ENCODE measurements at places on chromosomes 6 and 20.

GRCh38 chr6:125798734-125799508 is 8.2 kb downstream of the NCOA7 start:
- DNase-seq, result no peak

DNA sequence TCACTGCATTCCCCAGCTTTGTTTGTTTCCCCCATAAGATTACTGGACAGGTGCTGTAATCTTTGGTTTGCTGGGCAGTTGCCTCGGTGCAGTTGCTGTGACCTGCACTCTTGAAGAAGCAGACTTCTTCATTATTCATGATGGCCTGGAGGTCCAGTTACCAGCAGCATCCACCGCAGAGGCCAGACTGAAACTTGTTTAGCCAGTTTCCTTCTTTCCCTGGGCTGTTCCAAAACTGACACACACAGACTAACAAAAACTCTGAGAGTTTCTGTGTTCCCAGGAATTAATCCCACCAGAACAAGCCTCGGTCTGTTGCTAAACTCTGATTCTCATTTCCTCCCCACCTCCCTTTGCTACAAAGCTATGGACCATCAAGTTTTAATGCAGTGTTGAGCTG is 144.1 kb downstream of the QRSL1 start:
- DNase-seq, result no peak

GRCh38 chr6:166143011-166143410 is 24.6 kb downstream of the TBXT start:
- no peak for DNase-seq

GRCh38 chr6:46281110-46281509 is 110.3 kb upstream of the ENPP5 start:
- DNase-seq, result no peak

GRCh38 chr6:74578339-74578738 is 627.5 kb downstream of the COL12A1 start:
- no peak for DNase-seq

DNA sequence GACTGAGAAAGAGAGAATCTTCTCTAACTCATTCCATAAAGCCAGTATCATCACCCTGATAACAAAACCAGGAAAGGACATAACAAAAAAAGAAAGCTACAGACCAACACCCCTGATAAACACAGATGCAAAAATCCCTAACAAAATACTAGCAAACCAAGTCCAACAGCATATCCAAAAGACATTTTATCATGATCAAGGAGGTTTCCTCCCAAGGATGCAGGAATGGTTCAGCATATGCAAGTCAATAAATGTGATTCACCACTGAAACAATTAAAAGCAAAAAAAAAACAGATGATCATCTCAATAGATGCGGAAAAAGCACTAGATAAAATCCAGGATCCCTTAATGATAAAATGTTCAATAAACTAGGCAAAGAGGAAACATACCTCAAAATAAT is 24.5 kb upstream of the ALDH8A1 start:
- DNase-seq, result no peak

DNA sequence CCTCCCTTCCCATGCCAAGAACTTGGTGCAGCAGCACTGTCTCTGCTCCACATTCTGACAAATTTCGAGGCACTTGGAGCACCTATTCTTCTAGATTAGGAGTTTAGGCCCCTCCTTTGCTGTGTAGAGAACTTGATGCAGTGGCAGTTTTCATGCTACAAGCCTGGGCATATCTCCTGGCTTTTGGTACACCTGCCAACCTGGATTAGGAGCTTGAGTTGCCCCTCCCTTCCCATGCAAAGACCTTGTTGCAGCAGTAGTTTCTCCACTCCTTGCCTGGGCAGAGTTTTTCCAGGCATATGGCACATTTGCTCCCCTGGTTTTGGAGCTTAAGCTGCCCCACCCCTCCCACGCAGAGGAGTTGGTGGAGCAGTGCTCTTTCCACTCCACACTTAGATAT is 956.1 kb downstream of the EYS start:
- no peak for DNase-seq

GRCh38 chr6:138897031-138897430 is 91.0 kb downstream of the REPS1 start:
- DNase-seq, result no peak

- no peak for DNase-seq
These were observed 779.9 kb upstream of the MAP3K7 start for GRCh38 chr6:91366781-91367180.

GRCh38 chr6:112877134-112878100 is 530.3 kb downstream of the RFPL4B start:
- no peak for DNase-seq

- no peak for DNase-seq
These were observed 396.2 kb upstream of the SLC35B3 start for GRCh38 chr6:8831366-8832152.

GRCh38 chr6:7841781-7842468 is 68.7 kb downstream of the TXNDC5 start:
- no peak for DNase-seq

GRCh38 chr6:52186480-52186879 is 305 bp downstream of the IL17A start:
- DNase-seq, result no peak

GRCh38 chr20:21836346-21836745 is 130.9 kb downstream of the PAX1 start:
- DNase-seq, result no peak

DNA sequence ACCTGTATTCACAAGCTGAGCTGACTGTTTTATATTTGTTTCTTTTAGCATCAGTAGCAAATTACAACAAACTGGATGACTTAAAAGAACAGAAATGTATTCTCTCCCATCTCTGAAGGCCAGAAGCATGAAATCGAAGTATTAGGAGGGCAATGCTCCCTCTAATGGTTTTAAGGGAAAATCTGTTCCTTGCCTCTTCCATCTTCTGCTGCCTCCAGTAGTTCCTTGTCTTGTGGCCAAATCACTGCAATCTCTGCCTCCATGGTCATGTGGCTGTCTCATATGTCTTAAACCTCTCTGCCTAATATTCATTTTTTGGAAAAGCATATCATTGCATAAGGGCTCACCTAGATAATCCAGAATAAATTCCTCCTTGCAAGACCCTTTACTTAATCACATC is 25.2 kb upstream of the ASCC3 start:
- DNase-seq, result no peak

DNA sequence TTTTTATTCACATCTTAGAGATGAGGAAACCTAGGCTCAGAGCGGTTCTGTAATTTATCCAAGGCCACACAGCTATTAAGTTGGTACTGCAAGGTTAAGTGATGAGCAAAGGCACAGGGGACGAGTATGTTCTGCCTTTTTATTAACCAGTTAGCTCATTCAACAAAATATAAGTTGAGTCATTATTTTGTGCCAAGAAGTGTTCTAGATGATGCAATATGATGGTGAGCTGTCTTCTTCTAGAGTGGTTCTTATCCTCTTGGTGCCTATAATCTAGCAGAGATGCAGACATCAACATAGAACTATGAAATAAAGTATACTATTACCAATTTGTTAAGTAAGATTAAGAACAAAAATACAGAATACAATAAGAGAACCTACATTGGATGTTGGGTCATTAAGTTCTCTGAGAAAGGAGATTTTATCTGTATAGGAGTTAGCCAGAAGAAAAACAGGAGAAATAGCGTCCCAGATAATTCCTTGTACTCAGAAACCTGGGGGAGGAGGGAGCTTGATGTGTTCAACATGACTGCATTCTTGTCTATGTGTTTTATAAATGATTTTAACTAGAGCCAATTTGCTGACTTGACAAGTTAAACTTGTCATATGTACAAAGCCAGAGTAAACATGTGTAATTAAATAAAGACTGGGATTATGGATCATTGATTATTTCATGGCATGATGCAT is 122.3 kb downstream of the TBXT start:
- DNase-seq, result no peak

GRCh38 chr20:43506238-43506637 is 1.3 kb upstream of the L3MBTL1 start:
- DNase-seq, result no peak

GRCh38 chr20:2745060-2745910 is 52.7 kb downstream of the EBF4 start:
- no peak for DNase-seq

GRCh38 chr6:170554796-170555137 is 598 bp downstream of the TBP start:
- DNase-seq, result no peak
